Amygdala (tissue), 56 donors: ENCODE measurements at places on chromosomes 12 and 14.

DNA sequence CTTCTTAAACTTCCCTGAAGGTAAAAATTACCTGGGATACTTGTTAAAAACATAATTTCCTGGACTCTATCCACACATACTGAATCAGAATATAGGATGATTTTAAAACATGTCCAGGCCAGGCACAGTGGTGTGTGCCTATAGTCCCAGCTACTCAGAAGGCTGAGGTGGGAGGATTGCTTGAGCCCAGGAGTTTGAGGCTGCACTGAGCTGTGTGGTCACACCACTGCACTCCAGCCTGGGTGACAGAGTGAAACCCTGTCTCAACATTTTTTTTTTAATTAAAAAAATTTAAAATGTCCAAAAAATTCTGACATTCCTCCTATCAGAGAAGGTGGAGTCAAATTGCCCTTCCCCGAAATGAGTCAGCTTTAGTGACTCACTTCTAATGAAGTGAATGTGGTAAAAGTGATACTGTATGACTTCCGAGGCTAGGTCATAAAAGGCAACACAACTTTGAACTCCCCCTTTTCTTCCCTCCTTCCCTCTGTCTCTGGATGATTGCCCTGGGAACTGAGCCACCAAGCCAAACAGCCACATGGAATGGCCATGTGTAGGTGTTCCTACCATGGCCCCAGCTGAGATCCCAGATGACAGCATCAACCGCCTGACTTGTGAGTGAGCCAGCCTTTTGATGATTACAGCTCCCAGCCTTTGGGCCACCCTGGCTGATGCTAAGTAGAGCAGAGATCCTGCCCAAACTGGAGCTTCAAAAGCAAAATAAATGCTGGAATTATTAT lies 36.3 kb downstream of the LIMA1 start:
- no peak for DNase-seq

DNA sequence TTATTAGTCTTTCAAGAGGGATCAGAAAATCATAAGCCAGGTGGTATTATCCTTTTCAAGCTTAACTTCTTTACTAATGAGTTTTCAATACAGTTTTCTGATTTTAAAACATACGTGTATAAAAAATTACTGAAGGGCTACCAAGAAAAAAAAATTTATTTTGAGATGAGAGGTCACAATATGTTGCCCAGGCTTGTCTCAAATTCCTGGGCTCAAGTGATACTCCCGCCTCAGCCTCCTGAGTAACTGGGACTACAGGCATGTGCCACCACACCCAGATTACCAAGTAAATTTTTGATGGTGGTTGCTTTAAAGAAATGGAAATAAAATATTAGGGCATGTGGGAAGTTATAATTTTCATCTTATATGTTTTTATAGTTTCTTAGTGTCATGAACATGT lies 26.7 kb downstream of the ST8SIA1 start:
- no peak for DNase-seq

GRCh38 chr12:20434996-20435395 lies 66.7 kb downstream of the PDE3A start:
- DNase-seq = no peak

DNA sequence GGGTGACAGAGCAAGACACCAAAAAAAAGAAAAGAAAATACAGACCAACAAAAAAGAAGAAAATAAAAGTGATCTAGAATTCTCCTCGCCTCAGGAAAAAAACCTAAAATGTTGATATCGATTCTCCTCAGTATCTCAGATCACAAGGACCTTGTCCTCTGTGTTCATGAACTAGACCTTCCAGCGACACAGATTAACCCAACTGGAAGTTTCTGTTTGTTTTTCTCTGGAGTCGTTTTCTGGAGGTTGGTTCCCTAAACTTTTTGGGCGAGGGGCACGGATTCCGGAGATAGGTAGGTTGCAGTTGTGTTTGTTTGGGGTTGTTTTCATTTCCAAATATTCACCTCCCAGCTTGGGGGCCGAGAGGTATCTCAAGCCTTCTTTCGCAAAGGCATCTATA lies 559 bp upstream of the RFC5 start:
- DNase-seq = no peak

- no peak for DNase-seq
Observed at GRCh38 chr12:83049306-83049705, 362.6 kb downstream of the TMTC2 start.

- DNase-seq = peak; percentile 53
Observed at GRCh38 chr14:75720842-75721498, 59.9 kb downstream of the TTLL5 start.

DNA sequence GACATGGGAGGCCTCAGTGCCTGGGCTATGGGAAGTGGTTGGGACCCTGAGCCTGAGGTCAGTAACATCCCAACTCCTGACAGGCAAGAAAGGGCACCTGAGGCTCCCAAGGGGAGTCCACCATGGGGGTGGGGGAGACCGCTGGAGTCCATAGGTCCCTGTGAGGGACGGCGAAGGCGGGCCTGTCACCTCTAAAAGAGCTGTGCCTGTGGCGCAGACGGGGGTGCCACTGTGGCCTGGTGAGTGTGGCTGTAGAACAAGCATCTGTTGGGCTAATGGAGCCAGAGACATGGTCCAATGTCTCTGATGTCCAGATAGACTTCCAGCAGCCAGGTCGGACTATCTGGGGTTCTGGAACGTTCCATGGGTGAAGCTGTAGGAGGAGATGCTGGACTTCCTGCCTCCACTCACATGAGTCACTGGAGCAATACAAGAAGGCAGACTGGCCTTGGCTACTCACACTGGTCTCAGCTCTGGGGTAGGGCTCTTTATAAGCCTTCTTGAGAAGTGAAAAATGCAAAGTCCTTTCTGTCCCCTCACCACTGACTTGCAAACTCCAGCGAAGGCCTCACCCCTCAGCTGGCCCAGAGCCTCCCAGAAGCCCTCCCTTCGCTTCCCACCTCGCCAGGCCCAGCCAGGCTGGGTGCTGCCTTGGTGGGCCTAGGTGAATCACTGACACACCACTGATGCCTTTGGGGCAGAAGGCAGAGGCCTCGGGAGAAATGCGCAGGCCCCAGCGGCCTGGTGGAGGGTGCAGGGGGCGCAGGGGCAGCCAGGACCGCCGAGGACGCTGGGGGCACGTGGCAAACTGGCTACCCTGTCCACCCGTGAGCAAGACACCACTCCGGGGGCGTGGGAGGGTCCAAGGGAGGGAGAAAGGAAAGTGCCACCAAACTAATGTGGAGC lies 1.1 kb upstream of the TRAF3 start:
- no peak for DNase-seq

GRCh38 chr12:63038713-63039100 lies 103.8 kb upstream of the PPM1H start:
- DNase-seq = no peak

GRCh38 chr14:68473069-68473468 lies 319.8 kb downstream of the ZFP36L1 start:
- no peak for DNase-seq

GRCh38 chr14:57274551-57274950 lies 5.8 kb downstream of the AP5M1 start:
- no peak for DNase-seq

GRCh38 chr14:90475298-90475697 lies 78.5 kb downstream of the CALM1 start:
- no peak for DNase-seq

GRCh38 chr12:119730381-119730780 lies 62.4 kb downstream of the PRKAB1 start:
- no peak for DNase-seq

GRCh38 chr12:75894965-75895754 lies 136.4 kb downstream of the PHLDA1 start:
- no peak for DNase-seq

GRCh38 chr12:42641221-42641885 lies 51.8 kb upstream of the PRICKLE1 start:
- DNase-seq = no peak

DNA sequence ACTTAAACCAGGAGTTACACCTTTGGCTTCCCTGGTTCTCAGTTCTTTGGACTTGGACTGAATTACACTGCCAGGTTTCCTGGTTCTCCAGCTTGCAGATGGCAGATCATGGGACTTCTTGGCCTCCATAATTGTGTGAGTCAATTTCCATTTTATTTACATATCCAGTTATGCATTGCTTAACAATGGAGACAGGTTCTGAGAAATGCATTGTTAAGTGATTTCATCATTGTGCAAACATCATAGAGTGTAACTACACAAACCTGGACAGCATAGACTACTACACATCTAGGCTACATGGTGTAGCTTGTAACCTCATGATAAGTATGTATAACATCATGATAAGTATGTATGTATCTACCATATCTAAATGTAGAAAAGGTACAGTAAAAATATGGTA lies 276.1 kb upstream of the BTG1 start:
- no peak for DNase-seq

DNA sequence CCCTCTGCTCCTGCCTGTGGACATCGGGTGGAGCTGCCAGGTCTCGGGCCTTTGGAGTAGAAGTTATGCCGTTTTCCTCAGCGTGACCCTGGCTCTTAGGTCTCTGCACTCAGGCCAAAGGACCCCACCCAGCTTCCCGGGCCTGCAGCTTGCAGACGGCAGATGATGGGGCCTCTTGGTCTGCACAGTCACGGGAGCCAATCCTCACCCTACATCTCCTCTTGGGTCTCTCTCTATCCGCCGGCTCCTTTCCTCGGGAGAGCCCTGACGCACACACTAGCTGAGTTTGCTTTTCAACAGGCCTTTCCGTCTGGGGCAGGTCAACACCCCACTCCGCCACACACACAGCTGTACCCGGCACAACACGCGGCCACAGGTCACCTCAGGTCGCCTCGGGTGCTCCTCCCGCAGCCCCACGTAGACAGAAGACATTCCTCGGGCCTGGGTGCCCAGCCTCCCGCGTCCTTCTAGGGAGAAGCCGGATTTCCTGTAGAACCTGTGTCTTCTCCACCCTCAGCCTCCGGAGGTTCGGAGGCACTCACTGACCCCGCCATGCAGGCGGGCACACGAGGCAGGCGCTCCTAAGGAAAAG lies 9.9 kb downstream of the GALNT9 start:
- DNase-seq = no peak

GRCh38 chr12:115096588-115097397 lies 412.8 kb upstream of the TBX3 start:
- no peak for DNase-seq

- no peak for DNase-seq
Observed at GRCh38 chr12:71704920-71705319, 19.0 kb downstream of the TMEM19 start.

- no peak for DNase-seq
Observed at GRCh38 chr12:13206560-13206897, 10.0 kb downstream of the EMP1 start.

- DNase-seq = no peak
Observed at GRCh38 chr12:98955284-98955683, 310.2 kb downstream of the APAF1 start.

GRCh38 chr12:45402288-45402687 lies 186.4 kb downstream of the ANO6 start:
- no peak for DNase-seq

GRCh38 chr12:104567832-104568486 lies 111.2 kb downstream of the CHST11 start:
- no peak for DNase-seq

DNA sequence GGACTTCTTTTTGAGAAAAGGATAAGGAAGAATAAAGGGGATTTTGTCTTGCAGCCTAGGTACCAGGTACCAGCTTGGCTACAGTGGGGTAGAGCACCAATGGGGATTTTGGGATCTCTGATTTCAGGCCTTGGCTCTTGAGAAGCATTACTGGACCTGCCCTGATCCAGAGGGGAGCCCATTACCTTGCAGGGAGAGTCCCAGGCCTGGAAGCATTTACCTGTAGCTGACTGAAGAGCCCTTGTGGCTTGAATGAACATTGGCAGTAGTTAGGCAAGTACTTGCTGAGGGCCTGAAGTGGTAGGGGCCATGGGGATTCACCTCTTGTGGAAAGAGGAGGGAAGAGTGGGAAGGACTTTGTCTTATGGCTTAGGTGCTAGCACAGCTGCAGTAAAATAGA lies 308.2 kb upstream of the FBXO33 start:
- DNase-seq = no peak

GRCh38 chr14:50739186-50739585 lies 71.1 kb upstream of the SAV1 start:
- DNase-seq = no peak

GRCh38 chr14:52954346-52955214 lies 3.7 kb upstream of the FERMT2 start:
- no peak for DNase-seq

DNA sequence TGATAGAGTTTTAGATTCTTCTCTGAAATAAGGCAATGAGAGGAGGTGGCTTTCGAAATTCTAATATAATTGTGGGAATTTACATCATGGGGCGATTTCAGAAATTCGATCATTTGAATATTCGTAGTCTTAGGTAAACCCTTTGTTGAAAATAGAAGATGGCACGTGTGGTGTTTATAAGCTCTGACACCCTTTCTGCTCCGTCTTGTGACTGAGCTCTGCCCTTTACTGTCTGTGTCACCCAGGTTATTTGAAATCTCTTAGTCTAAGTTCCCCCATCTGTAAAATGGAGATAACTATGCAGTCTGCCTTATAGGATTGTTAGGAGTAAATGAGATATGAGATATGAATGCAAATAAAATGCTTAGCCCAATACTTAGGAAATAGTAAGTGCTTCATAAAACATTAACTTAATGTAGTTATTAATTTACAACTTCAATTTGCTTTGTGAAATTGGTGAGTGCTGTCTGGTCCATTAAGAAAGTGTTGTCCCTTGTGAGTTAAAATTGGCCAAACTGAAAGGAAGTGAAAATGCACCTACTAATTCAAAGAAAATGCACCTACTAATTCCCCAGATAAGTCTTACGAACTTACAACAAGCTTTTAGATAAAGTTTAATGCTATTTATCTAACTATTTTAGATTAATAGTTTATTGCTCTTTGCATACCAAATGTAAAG lies 1.5 kb downstream of the BMAL2 start:
- no peak for DNase-seq

DNA sequence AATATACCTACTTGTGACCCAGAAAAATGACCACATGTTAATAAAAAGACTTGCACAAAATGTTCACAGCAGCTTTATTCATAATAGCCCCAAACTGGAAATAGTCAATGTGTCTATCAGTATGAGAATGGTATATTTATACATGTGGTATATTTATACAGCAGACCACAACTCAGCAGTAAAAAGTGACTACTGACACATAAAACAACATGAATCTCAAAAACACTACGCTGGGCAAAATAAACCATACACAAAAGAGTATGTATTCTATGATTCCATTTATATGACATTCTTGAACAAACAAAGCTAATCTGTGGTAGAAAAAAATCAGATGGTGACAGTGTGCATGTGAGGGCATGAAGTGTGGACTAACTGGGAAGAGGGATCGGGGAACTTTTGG lies 35.1 kb downstream of the ARF6 start:
- no peak for DNase-seq

DNA sequence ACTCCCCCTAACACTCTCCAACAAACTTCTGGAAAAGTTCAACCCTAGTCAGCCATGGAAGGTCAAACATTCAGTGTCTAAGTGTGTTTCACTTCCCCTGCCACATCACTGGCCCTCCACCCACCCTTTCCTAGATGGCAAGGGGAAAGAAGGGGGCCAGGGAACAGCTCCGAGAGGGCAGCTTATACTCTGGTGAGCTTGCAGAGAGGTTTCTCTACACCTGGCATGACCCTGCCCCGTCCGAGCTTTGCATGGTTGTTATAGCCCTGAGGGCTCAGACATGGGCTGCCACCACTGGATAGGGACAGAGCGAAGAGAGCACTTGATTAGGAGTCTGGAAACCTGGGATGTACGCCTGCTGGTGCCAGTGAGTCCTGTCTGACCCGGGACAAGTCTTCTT lies 4.0 kb downstream of the ACVRL1 start:
- DNase-seq = no peak
